ENCODE measurements at places on chromosomes 2 and 18. TPM values are rescaled to one million over a fixed set of nuclear protein-coding genes. Genes with fewer than 3 reads are reported as not detected.

Gene TMEM17
- 6.0 TPM for total RNA-seq

GRCh38 chr2:213490087-213490486 is 205.8 kb downstream of the SPAG16 start:
- no peak overlapping the region for H3K4me3 ChIP-seq
- no peaks in the 10 kb centered on the region for H3K4me1 ChIP-seq
- no peaks in the 10 kb centered on the region for H3K36me3 ChIP-seq
- H3K27ac ChIP-seq: no peak overlapping the region
- peak; percentile 53 for DNase-seq

- no peak for DNase-seq
- H3K27ac ChIP-seq: no peak overlapping the region
- H3K4me1 ChIP-seq: peaks cover 15% of the 10 kb centered on the region
- H3K4me3 ChIP-seq: no peak overlapping the region
- peaks cover 21% of the 10 kb centered on the region for H3K36me3 ChIP-seq
These were observed 155.5 kb downstream of the CTIF start for GRCh38 chr18:48694295-48694694.

- H3K36me3 ChIP-seq: peaks cover 25% of the 10 kb centered on the region
- no peaks in the 10 kb centered on the region for H3K27me3 ChIP-seq
- H3K4me3 ChIP-seq: peak overlapping the region; percentile 59
- peaks cover 38% of the 10 kb centered on the region for H3K4me1 ChIP-seq
These were observed 605 bp downstream of the C2orf68 start for GRCh38 chr2:85611217-85611704.

Gene CTLA4
- total RNA-seq: 0.30 TPM

DNA sequence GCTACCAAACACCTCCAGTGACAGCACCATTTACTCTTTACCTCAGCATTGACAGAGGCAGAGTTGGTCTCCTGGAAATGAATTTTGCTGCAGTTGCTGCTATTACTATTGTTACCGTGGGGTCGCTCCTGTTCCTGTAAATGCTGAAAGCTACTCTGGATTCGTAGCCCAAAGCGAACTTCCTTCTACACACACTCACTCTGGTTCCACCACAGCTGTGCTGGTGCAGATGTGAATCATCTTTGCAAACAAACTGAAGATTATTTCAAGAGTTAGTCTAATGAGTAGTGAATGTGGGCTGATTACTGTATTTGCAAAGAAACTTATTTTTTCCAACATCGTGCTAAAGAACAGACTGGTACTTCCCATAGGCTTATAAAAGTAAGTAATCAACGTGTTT is 304.0 kb downstream of the LPIN1 start:
- no peak overlapping the region for H3K4me3 ChIP-seq
- H3K36me3 ChIP-seq: no peaks in the 10 kb centered on the region
- no peak overlapping the region for H3K27ac ChIP-seq
- no peaks in the 10 kb centered on the region for H3K27me3 ChIP-seq
- no peaks in the 10 kb centered on the region for H3K4me1 ChIP-seq
- DNase-seq: no peak

GRCh38 chr2:154700136-154700535 is 1.6 kb downstream of the KCNJ3 start:
- peaks cover 23% of the 10 kb centered on the region for H3K4me1 ChIP-seq
- peak overlapping the region; percentile 65 for H3K4me3 ChIP-seq
- no peak for DNase-seq
- H3K36me3 ChIP-seq: no peaks in the 10 kb centered on the region
- peaks cover 25% of the 10 kb centered on the region for H3K27me3 ChIP-seq

DNA sequence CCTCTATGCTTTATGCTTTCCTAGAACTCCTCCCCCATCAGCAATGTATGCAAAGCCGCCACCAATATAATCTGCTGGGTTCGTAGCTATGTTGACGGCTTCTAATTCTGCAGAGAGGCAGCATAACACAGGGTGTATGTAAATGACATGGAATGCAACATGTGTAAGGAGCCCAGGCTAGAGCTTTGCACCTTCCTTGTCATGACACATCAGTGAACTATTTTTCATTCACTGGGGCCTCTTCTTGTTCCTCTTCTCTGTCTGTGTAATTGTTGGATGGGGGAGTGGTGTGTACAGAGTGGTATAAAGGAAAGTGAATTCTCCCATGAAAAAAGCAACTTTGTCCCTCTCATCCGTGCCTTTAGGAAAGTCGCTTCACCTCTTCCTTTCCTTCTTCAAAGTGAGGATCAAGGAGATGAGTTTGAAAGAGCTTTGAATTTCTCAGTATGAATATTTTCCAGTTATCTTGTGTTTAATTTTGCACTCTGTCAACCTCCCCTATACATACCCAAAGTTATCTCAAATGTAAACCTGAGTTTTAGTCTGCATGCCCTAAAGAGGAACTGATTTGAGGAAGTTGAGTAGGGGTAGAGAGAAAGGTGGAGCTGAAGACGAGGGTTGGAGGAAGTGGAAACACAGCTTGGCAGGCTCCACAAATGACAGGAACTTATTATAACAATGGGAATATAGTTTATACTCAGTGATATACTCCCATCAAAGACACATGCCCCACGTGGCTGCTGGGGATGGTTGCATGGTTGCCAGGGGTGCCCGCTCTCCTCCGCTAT is 74.9 kb upstream of the ARL4C start:
- H3K4me3 ChIP-seq: no peak overlapping the region
- no peak for DNase-seq
- H3K27me3 ChIP-seq: no peaks in the 10 kb centered on the region
- H3K36me3 ChIP-seq: no peaks in the 10 kb centered on the region
- no peak overlapping the region for H3K27ac ChIP-seq
- H3K4me1 ChIP-seq: no peaks in the 10 kb centered on the region

GRCh38 chr2:235859651-235860050 is 308.5 kb downstream of the GBX2 start:
- DNase-seq: no peak
- peak overlapping the region; percentile 65 for H3K27ac ChIP-seq
- H3K27me3 ChIP-seq: no peaks in the 10 kb centered on the region
- no peak overlapping the region for H3K4me3 ChIP-seq

GRCh38 chr2:14223576-14223975 is 408.9 kb upstream of the LRATD1 start:
- H3K4me1 ChIP-seq: no peaks in the 10 kb centered on the region
- no peak overlapping the region for H3K4me3 ChIP-seq

DNA sequence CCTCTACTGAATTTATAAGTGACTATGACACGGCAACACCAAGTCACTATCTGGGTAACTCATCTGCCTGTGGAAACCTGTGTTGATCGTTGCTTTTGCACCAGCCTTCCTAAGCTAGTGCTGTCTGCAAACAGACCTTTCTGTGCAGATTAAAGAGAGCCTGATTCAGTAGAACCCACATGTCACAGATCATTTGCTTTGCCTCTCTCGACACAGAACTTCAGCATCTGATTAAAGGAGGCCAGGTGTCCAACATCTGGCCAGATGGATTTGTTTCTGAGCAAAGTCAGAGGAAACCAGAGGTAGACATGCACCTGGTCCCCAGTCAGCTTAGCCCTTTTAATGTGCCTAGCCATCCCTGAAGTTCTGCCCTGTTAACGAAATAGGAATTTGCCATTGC is 15.0 kb upstream of the TTR start:
- H3K36me3 ChIP-seq: no peaks in the 10 kb centered on the region
- no peak overlapping the region for H3K27ac ChIP-seq

- no peaks in the 10 kb centered on the region for H3K36me3 ChIP-seq
- peak; percentile 53 for DNase-seq
- H3K4me1 ChIP-seq: peaks cover 34% of the 10 kb centered on the region
- H3K27ac ChIP-seq: no peak overlapping the region
- no peak overlapping the region for H3K4me3 ChIP-seq
These were observed 60.9 kb downstream of the EDAR start for GRCh38 chr2:108927936-108928659.

- no peak for DNase-seq
- H3K4me1 ChIP-seq: peaks cover 64% of the 10 kb centered on the region
- H3K27ac ChIP-seq: no peak overlapping the region
- H3K27me3 ChIP-seq: no peaks in the 10 kb centered on the region
- H3K36me3 ChIP-seq: peaks cover 7% of the 10 kb centered on the region
- H3K4me3 ChIP-seq: no peak overlapping the region
These were observed 227.7 kb upstream of the PXDN start for GRCh38 chr2:1972011-1972410.

DNA sequence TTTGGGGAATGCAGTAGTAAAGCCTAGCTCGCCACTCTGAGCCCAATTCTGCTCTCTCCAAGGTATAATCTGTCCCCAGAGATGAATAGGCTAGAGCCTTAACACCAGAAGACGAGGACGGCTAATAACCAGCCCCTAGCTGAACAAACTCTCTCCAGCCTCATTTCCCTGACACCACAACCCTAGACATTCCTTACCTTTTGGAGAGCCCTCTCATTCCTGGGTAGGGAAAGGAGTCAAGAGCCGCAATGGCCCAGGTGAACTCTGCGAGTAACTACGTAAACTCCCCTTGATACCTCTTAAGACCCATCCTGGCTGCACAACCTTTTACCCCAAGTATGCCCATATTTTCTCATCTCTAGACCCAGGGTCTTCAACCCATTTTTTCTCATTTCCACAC is 722.9 kb downstream of the BCL11A start:
- H3K4me1 ChIP-seq: no peaks in the 10 kb centered on the region
- H3K27me3 ChIP-seq: no peaks in the 10 kb centered on the region
- no peak for DNase-seq
- no peak overlapping the region for H3K27ac ChIP-seq
- H3K4me3 ChIP-seq: no peak overlapping the region

DNA sequence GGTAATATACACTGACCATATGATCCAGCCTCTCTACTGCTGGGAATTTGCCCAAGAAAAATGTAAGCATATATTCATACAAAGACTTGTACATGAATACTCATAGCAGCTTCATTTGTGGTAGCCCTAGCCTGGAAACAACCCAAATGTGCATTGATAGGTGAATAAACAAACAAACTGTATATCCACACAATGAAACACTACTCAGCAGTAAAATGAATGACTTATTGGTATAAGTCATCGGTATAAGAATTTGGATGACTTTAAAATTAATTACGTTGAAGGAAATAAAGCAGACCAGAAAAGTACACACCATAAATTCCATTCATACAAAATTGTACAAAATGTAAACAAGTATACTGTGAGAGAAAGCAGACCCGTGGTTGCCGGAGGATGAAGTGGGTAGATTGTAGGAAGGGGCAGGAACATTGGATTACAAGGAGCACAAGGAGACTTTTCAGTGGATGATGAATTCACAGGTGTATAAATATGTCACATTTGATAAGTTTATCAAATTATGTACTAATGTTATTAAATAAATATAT is 376.7 kb downstream of the TDRD15 start:
- H3K27ac ChIP-seq: no peak overlapping the region
- no peaks in the 10 kb centered on the region for H3K27me3 ChIP-seq
- H3K4me1 ChIP-seq: no peaks in the 10 kb centered on the region
- H3K4me3 ChIP-seq: no peak overlapping the region

GRCh38 chr2:15546297-15547098 is 14.6 kb downstream of the NBAS start:
- H3K27ac ChIP-seq: no peak overlapping the region
- DNase-seq: no peak
- no peak overlapping the region for H3K4me3 ChIP-seq

- H3K4me1 ChIP-seq: peaks cover 17% of the 10 kb centered on the region
- DNase-seq: no peak
- H3K4me3 ChIP-seq: no peak overlapping the region
- peaks cover 14% of the 10 kb centered on the region for H3K27me3 ChIP-seq
These were observed 19.5 kb upstream of the BOK start for GRCh38 chr2:241538838-241539615.

Gene NDC80
- total RNA-seq: 14.9 TPM
